ENCODE measurements at places on chromosomes 13 and 19.
A peak's percentile ranks its signal among the peaks of the same experiment; 100 is the strongest.

DNA sequence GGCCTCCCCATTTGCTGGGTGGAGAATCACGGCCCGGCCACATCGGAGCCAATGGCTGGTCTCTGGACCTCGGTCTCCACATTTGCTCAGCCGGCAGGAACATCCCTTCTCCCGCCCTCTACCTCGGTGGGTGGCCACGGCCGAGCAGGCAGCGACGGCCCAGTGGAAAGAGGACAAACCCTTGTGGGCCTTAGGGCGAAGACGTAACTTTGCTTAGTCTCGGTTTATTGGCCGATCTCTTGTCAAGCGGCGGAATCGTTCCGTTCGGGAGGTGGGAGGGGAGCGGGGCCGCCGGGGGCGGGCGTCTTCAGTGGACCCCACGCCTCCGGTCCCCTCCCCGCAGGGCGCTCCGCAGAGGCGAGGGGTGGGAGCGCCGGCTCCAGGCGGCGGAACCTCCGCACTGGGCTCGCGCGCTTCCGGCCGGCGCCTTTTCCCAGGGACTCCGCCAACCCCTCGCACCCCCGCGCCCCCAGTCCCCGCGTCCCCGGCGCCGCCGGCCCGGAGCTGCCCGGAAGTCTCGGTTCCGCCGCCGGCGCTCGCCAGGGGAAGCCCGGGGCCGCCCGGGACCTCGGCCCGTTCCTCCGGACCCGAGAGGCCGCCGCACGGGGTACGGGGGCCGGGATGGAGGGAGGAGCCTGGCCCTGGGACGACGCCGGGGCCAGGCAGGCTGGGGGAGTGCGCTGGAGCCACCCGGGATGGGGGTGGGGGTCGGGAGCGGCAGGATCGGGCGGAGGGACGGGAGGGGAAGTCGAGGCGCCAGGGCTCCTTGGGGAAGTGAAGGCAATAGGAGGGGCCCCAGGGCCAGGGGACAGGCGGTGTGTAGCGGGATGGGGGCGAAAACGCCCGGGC is at the start of gene ZNF580:
Gene ZNF580 (plus strand): TSS at position 426 of the 849 bp plus-strand sequence. CDS start 1,507 bp downstream, outside the sequence.
- no peak for DNase-seq

- no peak for DNase-seq
Measured at GRCh38 chr13:112639521-112639920, 50.3 kb upstream of the ATP11A start.

DNA sequence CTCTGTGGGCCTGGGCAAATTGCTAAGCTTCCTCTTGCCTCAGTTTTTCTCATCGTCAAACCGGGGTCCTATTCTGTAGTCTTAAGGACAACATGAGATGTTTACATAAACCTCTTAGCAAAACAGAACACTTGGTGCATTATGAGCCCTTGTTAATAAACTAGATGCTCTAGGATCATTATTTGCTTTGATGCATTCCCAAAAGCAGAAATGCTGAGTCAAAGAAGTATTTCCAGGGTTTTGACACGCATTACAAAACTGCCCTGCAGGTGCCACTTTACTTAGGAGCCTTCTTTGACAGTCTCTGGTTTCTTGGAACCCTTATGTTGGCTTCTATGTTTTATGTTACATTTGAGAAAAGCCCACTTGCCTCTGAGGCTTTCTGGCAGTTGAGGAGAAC is 12.1 kb downstream of the AKAP11 start:
- DNase-seq, result no peak

DNA sequence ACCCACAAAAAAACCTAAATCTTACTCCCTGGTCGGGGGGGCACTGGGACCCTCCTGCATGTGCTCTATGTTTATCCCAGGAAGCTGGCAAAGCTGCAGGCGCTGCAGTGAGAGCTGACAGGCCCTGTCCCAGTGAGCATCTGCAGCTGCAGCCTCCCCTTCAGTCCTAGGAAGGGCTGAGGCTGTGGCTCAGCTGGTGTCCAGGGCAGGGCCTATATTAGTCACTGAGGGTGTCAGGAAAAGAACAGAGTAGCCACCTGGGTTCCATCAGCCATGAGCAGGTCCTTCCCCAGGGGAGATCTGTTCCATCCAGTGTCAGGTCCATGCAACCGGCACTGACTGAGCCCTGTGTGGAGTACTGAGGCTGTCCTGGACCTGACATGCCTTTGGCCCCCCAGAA is 120.5 kb downstream of the TNFRSF19 start:
- DNase-seq, result no peak

GRCh38 chr13:113856716-113857065 is 7.2 kb downstream of the GAS6 start:
- no peak for DNase-seq

- DNase-seq, result no peak
Measured at GRCh38 chr19:7730286-7731217, 1.4 kb downstream of the CLEC4G start.

GRCh38 chr13:109938255-109938936 is 152.0 kb upstream of the IRS2 start:
- DNase-seq, result no peak

GRCh38 chr13:25147638-25148401 is 24.3 kb downstream of the AMER2 start:
- DNase-seq, result no peak

- no peak for DNase-seq
Measured at GRCh38 chr19:39406656-39407409, at the start of gene ZFP36. Gene ZFP36 (plus strand): TSS chr19:39406847. CDS start chr19:39406905, 58 bp downstream.

DNA sequence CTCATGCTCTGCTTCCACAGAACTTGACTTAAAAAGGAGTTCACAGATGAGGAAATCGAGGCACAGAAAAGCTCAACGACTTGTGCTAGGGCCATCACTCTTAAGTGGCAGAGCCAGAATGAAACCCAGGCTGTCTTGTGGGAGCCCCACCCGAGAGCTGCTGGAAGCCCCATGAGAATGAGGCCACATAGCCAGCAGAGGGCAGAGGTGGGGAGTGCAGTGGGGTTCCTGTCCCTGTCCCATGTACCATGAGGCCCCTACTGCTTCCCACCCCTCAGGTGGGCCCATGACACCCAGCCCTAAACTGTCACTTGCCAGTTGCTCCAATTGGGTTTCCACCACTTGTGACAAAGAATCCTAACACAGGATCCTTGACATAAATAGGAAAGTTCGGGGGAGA is 175.9 kb downstream of the IRS2 start:
- peak; percentile 5 for DNase-seq

GRCh38 chr13:102291587-102292218 is 110.1 kb downstream of the FGF14 start:
- DNase-seq, result no peak

DNA sequence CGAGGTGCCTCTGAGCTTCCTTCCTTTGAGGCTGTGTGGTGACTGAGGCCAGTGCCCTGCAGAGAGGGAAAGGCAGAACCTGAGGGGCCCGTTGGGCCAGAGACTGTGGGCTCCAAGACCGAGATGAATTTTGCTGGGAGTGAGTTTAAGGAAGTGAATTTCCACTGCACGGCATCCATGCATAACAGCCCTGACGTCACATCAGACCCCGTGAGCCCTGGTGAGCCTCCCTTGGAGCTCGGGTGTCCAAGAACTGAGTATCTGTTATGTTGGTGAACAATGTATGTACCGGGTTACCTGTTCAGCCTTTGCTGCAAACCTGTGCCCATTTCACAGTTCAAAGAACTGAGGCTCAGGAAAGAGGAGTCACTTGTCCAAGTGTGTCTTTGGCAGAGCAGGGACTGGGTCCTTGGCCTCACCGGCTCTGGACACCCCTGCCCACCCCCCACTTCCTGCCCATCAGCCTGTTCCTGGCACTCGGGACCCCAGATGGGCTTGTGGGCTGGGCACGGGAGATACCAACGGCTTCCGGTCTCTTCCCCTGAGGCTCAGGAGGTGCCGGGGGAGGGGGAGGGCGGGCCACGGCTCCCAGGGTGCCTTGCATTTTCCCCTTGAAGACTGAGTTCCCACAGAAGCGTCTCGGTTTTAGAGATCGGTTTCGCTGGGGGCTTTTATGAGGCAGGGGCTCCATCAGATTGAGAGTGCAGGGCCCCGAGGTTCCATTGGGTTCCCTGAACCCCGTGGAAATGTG is 33.7 kb downstream of the NFILZ start:
- DNase-seq, result no peak

GRCh38 chr13:28540612-28541011 is 45.7 kb upstream of the FLT1 start:
- no peak for DNase-seq

All from iPS DF 6.9 (cell line).